ENCODE measurements at places on chromosomes 4 and X. TPM values are rescaled to one million over a fixed set of nuclear protein-coding genes. Genes with fewer than 3 reads are reported as not detected.

DNA sequence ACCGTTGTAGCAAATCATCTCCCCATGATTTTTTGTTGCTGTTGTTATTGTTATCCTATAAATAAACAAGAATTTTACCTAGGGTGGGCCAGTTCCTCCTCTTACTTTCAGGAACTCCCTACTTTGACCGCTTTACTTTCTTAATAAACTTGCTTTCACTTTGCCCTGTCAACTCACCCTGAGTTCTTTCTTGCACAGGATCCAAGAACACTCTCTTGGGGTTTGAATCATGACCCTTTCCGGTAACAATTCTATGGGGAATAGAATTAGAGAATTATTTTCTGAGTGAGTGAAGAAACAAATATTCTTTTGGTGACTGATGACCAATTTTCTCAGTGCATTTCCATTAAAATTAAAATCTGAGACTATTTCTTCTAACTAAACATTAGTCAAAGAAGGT, 584.0 kb upstream of the TENM3 start:
- no peak for DNase-seq
- H3K4me3 ChIP-seq, result no peak overlapping the region
- no peak overlapping the region for H3K27ac ChIP-seq

GRCh38 chr4:118265312-118266144, 87.3 kb downstream of the PRSS12 start:
- H3K27ac ChIP-seq, result no peak overlapping the region
- no peaks in the 10 kb centered on the region for H3K36me3 ChIP-seq
- peaks cover 4% of the 10 kb centered on the region for H3K27me3 ChIP-seq
- H3K4me1 ChIP-seq, result no peaks in the 10 kb centered on the region

GRCh38 chr4:185634066-185634652, 98.9 kb upstream of the PDLIM3 start:
- no peak overlapping the region for H3K4me3 ChIP-seq
- no peak overlapping the region for H3K27ac ChIP-seq
- H3K4me1 ChIP-seq, result peaks cover 3% of the 10 kb centered on the region
- no peaks in the 10 kb centered on the region for H3K36me3 ChIP-seq

DNA sequence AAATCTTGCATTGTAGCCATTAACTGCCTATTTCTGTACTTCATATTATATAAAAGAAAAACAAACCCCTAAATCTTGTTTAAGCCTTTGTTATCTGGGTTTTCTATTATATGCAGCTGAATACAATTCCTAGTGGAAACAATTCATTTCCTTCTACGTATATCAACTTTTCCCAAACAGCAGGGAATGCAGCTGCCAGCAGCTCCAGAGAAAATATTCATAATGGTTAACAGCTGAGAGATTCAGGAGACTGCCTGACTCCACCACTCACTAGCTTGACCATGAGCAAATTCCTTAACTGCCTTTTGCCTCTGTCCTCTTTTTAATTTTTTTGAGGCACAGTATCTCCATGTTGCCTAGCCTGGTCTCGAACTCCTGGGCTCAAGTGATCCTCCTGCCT, 146.2 kb downstream of the SPATA18 start:
- peak overlapping the region; percentile 87 for H3K27ac ChIP-seq
- peak; percentile 96 for DNase-seq
- no peaks in the 10 kb centered on the region for H3K36me3 ChIP-seq
- H3K27me3 ChIP-seq, result no peaks in the 10 kb centered on the region
- H3K4me3 ChIP-seq, result no peak overlapping the region

DNA sequence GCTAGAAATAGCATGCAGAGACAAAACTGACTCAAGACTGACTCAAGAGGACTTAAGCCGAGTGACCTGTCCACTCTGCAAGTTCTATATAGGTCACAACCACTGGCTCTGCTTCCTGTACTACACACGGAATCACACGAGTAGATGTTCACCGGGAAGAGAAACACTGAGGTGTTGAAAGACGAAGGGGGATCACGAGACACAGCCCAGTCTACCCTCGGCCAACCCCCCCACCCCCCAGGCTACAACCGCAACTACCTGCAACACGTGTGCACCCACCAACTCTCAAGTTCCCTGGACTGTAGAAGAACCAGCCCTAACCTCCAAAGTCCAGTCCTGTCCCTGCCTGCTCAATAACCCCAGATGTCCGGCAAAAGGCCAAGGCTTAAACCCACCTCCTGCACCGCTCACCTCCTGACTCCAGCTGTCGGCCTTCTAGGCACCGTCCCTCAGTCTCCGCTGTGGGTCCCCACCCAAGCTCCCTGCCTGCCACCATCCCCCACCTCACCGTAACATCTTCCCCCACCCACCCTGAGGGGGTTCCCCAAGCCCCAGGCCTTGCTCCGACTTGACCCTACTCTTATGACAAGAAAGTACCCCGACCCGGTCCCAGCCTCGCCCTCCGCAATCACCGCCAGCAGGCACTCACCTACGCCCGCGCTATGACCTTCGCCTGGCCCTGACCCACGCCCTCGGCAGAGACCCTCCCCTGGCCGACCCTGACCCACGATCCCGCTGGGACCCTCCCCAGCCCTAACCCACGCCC, 739 bp downstream of the GAK start:
- H3K27me3 ChIP-seq, result no peaks in the 10 kb centered on the region
- H3K27ac ChIP-seq, result peak overlapping the region; percentile 59
- no peaks in the 10 kb centered on the region for H3K36me3 ChIP-seq

GRCh38 chrX:139204898-139205667, 325.5 kb upstream of the F9 start:
- H3K4me3 ChIP-seq, result peak overlapping the region; percentile 58
- H3K27me3 ChIP-seq, result peaks cover 51% of the 10 kb centered on the region
- DNase-seq, result peak; percentile 56
- peak overlapping the region; percentile 79 for H3K27ac ChIP-seq
- no peaks in the 10 kb centered on the region for H3K36me3 ChIP-seq

GRCh38 chr4:7779432-7779768, 160.3 kb downstream of the AFAP1 start:
- H3K4me3 ChIP-seq, result no peak overlapping the region
- H3K4me1 ChIP-seq, result peaks cover 24% of the 10 kb centered on the region
- peak; percentile 95 for DNase-seq
- no peaks in the 10 kb centered on the region for H3K27me3 ChIP-seq

DNA sequence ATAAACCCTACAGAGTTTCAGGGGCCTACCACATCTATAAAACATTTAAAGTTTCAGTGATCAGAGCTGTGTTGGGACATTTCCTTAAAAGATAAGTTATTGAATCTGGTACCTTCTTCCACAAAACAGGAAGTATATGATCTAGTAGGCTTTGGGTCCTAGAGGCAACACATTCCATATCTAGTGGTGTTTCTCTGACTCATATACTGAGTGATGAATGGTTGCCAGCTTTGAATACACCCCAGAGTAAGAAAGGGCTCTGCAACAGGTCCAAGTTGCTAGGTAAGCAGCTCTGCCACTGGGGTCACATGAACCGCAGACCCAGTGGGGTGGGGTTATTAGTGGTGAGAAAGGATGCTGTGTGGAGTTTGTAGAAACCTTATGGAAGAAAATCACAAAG, 32.4 kb upstream of the BLTP1 start:
- no peak overlapping the region for H3K27ac ChIP-seq
- H3K36me3 ChIP-seq, result no peaks in the 10 kb centered on the region
- no peaks in the 10 kb centered on the region for H3K4me1 ChIP-seq
- no peaks in the 10 kb centered on the region for H3K27me3 ChIP-seq
- DNase-seq, result no peak

- H3K36me3 ChIP-seq, result no peaks in the 10 kb centered on the region
- H3K4me1 ChIP-seq, result no peaks in the 10 kb centered on the region
- DNase-seq, result no peak
- H3K4me3 ChIP-seq, result no peak overlapping the region
These were observed 96.8 kb upstream of the GRIA3 start for GRCh38 chrX:123087326-123087725.

ETDA gene
- not detected for polyA plus RNA-seq

ARL9 gene
- polyA plus RNA-seq, result 0.47 TPM

SNCA gene
- 46.5 TPM for polyA plus RNA-seq

L1CAM gene
- polyA plus RNA-seq, result 3.0 TPM

DNA sequence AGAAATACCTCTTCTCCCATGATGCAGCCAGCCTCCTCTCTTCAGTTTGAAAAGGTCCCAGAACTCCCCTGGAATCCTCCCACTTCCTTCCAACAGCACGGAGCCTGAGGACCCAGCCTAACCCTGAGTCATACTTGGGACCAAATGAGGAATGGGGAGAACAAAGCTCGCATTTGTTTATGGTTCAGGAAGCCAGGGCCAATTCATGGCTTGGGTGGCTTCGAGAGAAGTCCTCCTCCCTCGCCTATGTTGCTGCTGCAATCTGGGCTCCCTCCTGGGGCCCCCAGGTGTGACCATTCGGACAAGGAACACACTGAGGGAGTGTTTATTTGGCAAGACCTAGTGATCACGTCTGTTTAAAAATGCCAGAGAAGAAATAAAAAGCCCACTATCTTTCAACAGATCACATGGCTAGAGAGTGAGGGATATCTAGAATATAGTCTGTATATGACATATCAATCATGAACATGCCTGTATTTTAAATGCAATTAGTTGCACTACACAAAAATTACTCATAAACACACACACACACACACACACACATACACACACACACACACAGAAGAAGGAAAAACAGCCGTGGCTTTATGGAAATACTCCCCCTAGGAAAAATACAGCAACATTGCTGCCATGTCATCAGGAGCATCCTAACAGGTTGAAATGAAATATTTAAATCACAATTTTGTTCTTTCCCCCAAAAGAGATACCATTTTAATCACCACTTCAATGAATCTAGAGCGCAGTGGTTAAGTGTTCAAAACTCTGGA, 155.7 kb upstream of the MAP3K15 start:
- DNase-seq, result peak; percentile 85
- peaks cover 7% of the 10 kb centered on the region for H3K4me1 ChIP-seq
- H3K36me3 ChIP-seq, result no peaks in the 10 kb centered on the region
- peaks cover 5% of the 10 kb centered on the region for H3K27me3 ChIP-seq
- peak overlapping the region; percentile 71 for H3K27ac ChIP-seq
- H3K4me3 ChIP-seq, result no peak overlapping the region

CFAP47 gene
- polyA plus RNA-seq, result 0.07 TPM

DNA sequence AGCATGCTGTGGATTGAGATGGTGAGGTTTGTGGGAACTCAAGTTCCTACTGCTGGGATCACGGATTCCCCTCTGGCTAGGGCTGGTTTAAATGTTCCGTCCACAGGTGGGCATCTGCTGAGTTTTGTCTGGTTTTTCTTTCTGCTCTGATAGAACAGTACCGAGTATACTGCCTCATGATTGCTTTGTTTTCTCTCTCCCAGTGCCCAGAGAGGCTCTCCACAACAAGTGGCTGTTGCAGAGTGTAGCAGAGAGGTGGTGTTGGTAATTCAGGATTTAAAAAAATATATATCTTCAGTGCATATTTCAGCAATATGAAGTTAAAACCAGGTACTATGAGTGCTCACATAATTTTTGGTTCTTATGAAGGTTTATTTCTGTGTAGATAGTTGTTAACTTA, 213.7 kb downstream of the TEX13C start:
- no peak overlapping the region for H3K4me3 ChIP-seq
- no peak overlapping the region for H3K27ac ChIP-seq
- H3K27me3 ChIP-seq, result no peaks in the 10 kb centered on the region
- no peaks in the 10 kb centered on the region for H3K36me3 ChIP-seq
- H3K4me1 ChIP-seq, result no peaks in the 10 kb centered on the region
- DNase-seq, result no peak

Measured in muscle of leg (tissue), 16 donors.